Substantia nigra (tissue), 51 donors: ENCODE measurements at places on chromosomes 5 and 9.

DNA sequence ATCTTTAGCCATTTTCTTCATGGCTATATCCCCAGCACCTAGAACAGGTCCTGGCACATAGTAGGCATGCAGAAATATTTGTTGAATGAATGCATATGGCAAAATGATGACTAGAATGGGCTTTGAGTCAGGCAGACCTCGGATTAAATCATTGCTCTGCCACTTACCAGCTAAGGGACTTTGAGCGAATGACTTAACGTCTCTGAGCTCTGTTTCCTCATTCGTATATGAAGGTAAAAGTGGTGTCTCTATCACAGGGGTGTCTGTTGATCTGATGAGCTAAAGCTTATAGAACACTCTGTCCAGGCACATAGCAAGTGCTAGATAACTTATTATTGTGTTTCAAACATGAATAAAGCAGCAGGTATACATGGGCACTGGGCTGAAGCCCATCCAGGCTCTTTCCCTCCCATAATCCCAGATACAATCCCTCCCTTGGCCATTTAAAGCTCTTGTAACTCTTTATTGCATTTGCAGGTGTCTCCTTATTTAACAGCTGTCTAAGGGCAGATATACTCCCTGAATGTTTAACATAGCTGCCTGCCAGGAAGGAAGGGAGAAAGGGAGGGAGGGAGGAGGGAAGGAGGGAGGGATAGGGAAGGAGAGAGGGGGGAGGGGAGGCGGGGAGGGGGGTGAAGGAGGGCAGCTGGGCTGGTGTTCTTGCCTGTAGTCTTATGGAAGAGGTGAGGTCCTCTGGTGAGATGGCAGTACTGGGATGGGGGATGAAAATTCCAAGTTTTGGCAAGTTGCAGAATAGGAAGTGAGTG, 23.2 kb upstream of the STXBP1 start:
- DNase-seq, result no peak

DNA sequence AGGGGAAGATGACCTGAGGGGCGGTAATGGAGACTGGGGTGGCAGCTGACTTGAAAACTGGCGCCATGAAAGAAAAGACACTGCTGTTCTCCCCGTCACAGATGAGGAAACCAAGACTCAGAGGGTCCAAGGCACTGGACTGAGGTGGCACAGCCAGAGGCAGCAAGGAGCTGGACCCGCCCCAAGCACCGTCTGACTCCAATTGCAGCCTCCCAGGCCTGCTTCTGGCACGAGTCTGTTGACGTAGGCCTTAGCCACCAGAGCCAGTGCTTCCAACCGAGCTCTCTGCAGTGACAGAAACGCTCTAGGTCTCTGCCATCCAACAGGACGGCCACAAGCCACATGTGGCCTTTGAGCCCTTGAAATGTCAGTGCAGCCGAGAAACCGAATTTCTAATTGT, 193.2 kb downstream of the OLFM1 start:
- no peak for DNase-seq

DNA sequence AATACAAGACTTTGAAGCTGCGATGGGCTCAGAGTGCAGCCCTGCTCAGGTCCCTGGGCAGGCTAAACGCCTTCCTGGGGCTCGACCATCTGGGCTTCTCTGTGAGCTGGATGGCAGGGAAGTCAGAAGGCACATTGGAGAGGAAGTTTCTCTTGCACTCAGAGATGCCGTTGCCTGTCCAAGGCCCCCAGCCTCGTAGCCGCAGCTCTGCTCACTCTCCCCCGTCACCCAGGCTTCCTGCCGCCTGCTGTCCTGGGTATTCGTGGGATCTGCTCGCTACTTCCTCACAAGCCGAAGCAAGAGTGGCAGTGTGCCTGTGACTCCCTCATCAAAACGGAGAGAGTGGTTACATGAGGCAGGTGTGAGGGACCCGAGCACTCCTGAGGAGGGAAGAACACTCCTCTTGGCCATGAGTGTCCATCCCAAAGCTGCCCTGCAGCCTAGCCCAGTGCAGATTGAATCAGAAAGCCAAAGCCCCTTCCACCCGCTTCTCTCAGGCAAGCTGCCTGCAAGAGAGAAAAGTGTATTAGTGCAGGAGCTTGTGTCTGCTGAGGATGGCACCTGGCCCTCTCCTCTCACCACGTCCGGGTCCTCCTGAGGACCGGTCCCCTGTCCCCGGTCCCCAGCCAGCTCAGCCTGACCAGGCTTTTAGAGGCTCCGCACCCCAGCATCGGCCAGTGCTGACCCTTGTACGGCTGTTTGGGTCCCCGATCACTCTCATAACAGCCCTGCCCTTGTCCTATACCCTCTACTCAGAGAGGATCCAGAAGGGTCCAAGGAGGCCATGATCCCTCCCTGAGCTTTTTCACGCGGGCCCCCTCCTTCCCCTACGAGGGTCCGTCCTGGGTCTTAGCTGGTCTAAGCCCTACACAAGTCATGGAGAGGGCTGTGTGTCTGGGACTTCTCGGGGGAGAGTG, 7.3 kb downstream of the FCN2 start:
- no peak for DNase-seq

- DNase-seq, result no peak
Measured at GRCh38 chr5:99019812-99020697, 91.2 kb upstream of the CHD1 start.

- no peak for DNase-seq
Measured at GRCh38 chr5:168348084-168348414, 56.6 kb downstream of the WWC1 start.

- no peak for DNase-seq
Measured at GRCh38 chr9:134617246-134617645, 24.4 kb upstream of the COL5A1 start.

DNA sequence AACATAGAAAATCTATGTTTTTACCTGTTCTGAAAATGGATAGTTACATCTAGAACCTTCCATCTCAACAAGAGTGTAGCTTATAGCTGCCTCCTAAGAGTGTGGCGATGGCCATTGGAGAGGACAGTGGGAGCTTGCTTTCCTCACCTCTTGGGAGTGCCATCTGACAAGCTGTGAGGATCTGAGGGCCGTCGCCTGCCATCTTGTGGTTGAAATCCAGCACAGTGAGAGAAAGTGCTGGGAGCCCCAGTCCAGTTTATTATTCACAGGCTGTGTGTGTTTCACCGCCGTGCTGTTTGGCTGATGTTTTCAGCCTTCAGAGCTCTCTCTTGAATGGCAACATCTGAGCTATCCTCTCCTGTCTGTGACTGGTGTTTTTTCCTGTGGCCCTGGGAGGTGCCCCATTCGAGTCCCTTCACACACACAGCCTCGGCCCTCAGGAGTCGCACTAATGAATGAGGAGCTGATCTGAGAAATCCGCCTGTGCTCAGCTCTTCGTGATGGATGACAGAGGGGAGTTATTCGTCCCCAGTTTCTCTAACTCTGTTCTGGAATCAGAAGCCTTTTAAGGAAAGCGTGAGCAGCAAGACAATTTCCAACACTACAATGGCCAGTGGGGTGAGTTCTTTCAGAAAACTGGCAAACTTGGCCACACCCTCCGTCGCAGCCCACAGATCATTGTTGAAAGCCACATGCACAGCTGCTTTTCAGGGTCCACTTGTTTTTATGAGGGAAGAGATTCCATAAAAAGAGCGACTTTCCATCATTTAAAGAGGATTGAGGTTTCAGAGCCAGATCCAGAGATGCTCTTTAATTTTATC, 170.3 kb downstream of the PDZD2 start:
- DNase-seq, result peak; percentile 77

- no peak for DNase-seq
Measured at GRCh38 chr9:100030548-100030947, 68.3 kb downstream of the ERP44 start.

DNA sequence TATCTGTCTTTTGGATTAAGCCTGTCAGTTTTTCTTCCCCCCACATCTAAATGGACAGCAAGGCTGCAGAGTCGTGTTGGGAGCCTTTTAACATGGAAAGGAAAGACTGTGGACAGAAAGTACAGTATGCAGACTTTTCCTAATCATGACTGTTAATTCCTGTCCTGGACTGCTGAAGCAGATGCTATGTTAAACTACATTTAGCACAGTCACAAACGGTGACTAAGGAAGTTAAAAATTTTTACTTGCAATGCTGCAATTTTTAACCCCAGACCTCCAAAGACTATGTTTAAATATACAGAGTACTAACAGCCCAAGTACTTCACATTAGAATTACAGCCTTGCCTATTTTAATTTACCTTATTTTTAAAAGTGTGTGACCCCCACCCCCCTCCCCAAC, 51.8 kb downstream of the ELAVL2 start:
- DNase-seq, result no peak

GRCh38 chr5:53035868-53036381, 46.8 kb downstream of the ITGA2 start:
- DNase-seq, result no peak

GRCh38 chr5:161042862-161043261, 190.9 kb upstream of the ATP10B start:
- no peak for DNase-seq

DNA sequence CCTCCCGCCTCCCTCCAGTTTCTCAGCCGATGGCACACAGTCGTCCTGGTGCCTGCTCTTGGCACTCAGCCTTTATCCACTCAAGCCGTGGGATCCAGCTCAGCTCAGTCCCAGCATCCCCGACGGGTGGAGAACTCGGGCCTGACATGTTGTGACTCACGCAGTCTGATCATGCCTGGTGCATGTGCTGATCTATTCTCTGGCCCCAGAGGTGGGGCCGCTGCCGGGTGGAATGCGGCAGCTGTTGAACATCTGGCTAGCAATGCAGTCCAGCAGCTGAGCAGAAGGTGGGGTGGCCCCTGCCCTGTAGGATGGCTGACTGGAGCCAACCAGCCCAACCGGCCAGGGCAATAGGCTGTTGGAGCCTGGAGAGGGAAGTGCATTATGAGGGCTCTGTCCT, 1.7 kb upstream of the AIF1L start:
- no peak for DNase-seq

GRCh38 chr9:105656131-105656921, 5.9 kb upstream of the TAL2 start:
- peak; percentile 30 for DNase-seq

GRCh38 chr5:32489791-32490562, 45.4 kb upstream of the ZFR start:
- peak; percentile 56 for DNase-seq

DNA sequence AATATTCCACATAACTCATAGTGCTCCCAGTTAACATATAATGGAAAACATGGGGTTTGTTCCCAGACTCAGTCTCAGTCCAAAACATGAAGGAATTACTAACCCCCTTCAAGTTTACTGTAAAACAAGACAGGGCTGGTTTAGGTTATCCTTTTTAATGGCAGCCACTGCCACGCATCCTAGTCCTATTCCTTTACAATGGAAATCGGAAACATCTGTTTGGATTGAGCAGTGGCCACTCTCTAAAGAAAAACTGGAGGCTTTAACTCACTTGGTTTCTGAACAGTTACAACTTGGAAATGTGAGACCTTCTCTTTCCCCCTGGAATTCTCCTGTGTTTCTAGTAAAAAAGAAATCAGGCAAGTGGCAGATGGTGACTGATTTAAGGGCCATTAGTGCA, 609.9 kb upstream of the ACO1 start:
- no peak for DNase-seq

- no peak for DNase-seq
Measured at GRCh38 chr5:141695627-141696215, 13.7 kb upstream of the ARAP3 start.

- no peak for DNase-seq
Measured at GRCh38 chr9:13160051-13160450, 119.4 kb downstream of the MPDZ start.

DNA sequence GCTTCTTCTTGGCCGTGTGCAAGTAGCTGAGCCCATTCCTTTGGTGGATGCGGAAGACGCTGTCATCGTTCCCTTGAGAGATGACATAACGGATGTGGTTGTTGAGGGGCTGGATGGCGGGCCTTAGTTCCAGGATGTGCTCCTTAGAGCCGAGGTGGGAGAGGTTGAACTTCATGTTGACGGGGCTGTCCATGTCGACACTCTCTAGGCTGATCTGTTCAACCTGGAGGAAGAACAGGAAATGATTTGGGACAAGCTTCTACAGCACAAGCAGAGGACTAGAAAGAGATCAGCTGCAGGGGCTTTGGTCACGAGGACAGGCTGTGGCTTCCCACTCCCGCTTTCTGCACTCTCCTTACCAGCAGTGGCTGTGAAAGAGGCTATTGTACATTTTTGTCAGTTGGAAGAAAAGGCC, 176.0 kb downstream of the SLC12A2 start:
- DNase-seq, result no peak

DNA sequence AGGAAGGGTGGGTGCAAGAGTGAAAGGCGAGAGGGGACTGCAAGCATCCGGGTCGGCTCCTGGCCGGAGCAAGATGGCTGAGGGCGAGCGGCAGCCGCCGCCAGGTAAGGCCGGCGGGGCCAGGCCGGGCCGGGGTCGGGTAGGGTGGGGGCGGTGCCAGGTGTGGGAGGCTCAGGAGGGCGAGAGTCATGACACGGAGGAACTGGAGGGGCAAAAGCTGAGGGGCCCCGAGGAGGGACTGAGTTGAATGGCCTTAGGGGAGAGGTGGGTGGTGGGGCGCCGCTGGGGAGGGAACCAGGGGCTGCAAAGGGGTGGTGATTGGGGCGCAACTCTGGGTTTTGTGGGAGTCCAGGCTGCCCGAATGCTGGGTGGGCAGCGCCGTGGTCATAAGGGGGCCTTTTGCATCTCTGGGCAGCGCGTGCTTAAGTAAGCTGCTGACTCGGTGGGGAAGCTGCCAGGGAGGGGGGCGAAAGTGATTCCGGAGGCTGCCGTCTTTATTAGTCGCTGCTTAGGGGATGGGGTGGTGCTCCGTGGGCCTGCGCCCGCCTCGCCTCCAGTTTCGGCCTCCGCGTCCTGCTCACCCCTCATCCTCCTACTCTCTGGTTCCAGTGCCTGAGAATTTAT, 425 bp downstream of the PTPA start:
- no peak for DNase-seq

- no peak for DNase-seq
Measured at GRCh38 chr5:33690374-33691135, 201.2 kb downstream of the ADAMTS12 start.

DNA sequence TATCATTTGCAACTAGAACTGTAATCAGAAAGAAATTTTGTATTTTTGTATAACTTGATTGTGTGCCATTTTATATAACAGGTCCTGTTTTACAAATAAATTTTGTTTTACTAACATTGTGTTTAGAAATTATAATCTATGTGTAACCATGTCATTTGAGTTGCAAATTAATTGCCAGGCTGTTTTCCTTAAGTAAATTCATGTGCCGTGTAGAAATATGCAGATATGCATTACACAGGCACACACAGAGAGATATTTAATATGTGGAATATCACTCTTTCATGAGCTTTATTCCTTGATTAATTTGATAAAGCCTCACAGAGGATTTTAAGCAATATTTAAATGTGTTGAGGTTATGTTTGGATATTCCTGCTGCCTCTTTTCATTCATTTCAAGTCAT, 56.5 kb upstream of the FSD1L start:
- no peak for DNase-seq

DNA sequence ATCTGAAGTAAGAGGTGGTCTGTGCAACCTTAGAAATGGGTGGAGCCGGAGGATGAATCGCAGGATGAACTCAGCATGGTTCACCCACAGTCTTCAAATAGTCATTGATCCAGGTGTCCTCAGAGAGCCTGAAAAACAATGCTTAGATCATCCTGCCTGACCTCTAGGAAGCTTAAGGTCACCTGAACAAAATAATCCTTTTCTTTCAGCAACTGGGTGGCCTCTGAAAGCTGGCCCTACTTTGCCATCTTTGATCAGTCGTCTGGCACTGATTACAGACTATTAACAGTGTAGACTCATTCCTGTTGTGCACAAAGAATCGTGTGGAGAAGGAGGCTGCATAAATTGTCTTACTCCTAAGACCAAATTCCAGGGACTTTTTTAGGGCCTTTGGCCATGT, 50.7 kb downstream of the PIP5K1B start:
- no peak for DNase-seq
